ENCODE measurements at places on chromosomes 5 and 9.
A peak's percentile ranks its signal among the peaks of the same experiment; 100 is the strongest.

DNA sequence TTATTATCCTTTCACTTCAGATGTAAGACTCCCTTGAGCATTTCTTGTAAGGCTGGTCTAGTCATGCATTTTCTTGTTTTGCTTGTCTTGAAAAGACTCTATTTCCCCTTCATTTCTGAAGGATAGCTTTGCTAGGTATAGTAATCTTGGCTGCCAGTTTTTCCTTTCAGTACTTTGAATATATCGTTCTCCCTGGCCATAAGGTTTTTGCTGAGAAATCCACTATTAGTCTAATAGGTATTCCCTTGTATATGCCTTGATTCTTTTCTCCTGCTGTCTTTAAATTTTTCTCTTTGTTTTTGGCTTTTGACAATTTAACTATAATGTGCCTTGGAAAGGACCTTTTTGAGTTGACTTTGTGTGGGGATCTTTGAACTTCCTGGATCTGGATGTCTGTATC, 16.8 kb upstream of the OR2S2 start:
- DNase-seq: no peak

- no peak for DNase-seq
Measured at GRCh38 chr9:119688547-119688946, 319.3 kb upstream of the BRINP1 start.

DNA sequence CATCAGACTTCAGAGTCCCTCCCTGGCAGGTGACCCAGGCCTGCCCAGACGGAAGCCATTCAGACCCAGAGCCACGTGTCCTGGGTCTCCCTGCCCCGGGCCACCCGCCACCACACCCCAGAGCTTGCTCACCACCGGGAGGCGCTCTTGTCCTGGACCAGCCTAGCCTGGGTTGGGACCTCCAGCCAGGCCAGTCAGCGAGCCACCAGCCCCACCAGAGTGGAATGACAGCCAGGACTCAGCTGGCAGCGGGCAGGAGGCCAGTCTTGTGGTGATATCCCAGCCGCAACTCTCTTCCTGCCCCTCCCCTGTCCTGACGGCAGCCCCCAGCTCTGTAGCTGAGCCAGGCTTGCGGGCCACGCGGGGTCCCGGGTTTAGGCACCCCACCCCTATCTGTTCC, 1.7 kb upstream of the PTGDS start:
- no peak for DNase-seq

GRCh38 chr5:133977161-133977787, 8.8 kb upstream of the C5orf15 start:
- DNase-seq: no peak

GRCh38 chr9:136848393-136849037, 694 bp upstream of the PHPT1 start:
- DNase-seq: peak; percentile 46

GRCh38 chr5:63263411-63263810, 684.8 kb downstream of the LRRC70 start:
- no peak for DNase-seq

GRCh38 chr5:137141779-137142178, 357.3 kb downstream of the SPOCK1 start:
- no peak for DNase-seq

- no peak for DNase-seq
Measured at GRCh38 chr5:24714746-24715145, 70.0 kb upstream of the CDH10 start.

GRCh38 chr5:152072091-152072490, 147.4 kb upstream of the GLRA1 start:
- no peak for DNase-seq

- no peak for DNase-seq
Measured at GRCh38 chr9:78539904-78540303, 243.0 kb downstream of the PSAT1 start.

DNA sequence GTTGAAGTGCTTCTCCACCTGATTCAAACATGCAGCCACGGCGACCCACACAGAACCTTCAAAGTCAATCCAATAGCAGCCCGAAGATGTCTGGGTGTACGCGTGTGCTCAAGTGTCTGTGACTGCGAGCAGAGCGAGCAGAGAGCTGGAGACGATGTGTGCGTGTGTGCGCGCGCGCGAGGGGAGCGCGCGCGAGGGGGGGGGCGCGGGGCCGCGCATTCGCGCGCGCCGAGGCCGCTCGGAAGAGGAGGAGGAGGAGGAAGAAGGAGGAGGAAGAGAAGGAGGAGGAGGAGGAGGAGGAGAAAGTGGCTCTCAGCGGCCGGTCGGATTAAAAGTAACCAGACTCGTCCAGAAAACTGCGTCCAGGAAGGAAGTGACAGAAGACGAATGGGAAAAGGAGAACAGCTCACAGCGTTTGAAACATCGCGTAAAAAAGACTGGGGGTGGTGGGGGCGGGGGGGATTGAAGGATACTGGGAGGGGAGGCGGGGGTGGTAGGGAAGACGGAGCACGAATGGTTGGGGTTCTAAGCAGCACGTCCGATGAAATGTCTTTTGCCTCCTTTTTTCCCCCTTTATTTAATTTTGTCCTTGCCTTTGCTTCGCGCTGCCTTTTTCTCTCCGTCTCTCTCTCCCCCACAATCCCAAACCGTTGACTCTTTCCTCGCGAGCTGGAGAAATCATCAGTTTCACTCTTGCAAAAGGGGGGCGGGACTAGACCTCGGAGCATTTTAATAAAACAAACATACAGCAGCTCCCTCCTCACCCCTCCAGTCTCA, at the start of gene MEF2C:
Gene MEF2C (minus strand): TSS at position 126 of the 777 bp plus-strand sequence. CDS start 59,396 bp downstream, outside the sequence.
- peak; percentile 76 for DNase-seq
